ENCODE measurements at places on chromosomes 16 and 17.

GRCh38 chr17:10756619-10757018 is 26.8 kb upstream of the TMEM220 start:
- DNase-seq: no peak

DNA sequence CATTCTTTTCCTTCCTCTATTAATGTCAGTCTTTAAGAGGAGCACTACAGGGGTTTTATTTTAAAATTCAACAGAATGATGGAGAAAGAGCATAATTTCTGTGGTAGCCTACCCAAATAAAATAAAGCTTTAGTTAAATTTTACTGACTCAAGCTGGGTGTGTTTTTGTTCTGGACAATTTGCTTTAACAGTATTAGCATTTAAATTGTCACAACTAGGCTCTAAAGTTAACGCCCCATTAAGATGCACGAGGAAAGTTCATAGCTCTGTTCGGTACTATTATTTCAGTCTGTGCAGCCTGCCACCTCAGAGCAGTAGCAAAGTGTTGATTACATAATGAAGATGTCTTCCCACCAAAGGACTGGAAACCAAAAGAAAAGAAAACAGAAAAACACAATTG is 52.0 kb downstream of the CDK12 start:
- no peak for DNase-seq

DNA sequence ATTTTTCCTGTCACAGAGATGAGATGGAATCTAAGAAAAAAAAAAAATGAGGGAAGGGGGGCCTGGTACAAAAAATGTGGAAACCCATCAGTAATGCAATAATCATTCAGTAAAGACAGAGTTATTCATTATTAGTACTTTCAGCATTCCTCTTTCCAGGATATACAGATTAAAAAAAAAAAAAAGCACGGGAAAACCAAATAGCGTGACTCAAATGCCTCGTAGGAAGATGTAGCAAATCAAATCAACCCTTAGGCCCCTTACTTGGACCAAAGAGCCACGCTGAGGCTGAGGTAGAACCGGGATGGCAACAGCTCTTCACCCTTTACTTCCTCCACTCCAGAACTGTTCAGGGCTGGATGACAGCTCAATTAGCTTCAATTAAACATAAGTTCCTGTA is 52.5 kb downstream of the SMG6 start:
- no peak for DNase-seq

- DNase-seq: no peak
These were observed 5.7 kb downstream of the ARHGAP44 start for GRCh38 chr17:12794919-12795532.

DNA sequence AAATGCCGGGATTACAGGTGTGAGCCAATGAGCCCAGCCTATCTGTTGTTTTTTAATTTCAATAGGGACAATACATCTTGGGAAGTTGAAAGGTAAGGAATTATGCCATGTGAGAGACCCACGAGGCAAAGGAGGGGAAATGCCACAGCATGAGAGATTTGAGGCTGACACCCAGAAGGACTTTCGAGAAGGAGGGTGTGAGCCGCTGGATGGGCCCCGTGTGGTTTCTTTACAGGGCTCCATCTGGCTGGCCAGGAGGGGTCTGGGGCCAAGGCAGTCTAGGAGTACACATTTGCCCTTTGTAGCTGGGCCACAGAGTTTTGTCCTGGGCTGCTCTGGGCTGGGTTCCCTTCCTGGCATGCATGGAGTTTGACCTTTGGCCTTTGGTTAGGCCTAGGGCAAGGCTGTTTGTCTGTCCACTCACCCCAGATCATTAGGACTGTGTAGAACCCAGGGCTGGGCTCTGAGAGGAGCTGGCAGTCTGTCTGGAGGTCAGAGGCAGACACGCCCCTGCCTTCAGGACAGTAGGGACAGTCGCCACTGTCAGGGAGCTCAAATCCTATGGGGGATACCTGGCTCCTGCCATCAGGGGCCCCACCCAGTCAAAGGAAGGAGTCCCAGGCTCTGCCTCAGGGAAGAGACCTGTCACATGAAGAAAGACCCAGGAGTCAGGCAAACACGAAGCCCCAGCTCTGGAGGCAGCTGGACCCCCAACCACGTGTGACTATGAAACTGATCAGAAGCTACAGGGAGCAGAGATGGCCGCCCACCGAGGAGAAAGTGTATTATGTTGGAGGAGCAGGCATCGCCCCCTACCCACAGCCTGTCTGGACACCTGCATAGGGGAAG is 24.2 kb upstream of the NXPH3 start:
- DNase-seq: no peak

DNA sequence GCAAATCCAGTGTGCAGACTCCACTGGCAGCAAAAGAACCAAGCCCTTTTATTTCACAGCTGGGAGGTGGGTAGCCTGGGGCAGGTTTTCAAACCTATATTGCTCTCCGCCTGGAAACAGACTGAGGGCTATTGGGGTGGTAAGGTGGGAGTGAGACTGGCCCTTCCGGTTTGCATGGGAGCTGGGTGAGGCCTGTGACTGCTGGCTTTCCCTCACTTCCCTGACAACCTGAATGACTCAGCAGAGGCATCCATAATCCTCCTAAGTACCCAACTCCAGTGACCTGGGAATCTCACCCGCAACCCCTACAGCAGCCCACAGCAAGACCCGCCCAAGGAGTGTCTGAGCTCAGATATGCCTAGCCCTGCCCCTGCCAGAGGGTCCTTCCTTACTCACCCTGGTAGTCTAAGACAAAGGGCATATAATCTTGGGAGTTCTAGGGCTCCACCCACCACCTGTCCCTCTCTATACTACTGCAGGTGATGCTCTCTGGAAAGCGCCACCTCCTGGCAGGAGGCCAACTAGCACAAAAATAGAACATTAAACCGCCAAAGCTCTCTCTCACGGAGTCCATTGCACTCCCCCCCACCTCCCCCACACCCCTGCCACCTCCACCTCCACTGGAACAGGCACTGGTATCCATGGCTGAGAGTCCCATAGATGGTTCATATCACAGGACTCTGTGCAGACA is 602.0 kb upstream of the C16orf82 start:
- DNase-seq: no peak

GRCh38 chr17:17766077-17766743 is 70.6 kb downstream of the SREBF1 start:
- DNase-seq: peak; percentile 54

DNA sequence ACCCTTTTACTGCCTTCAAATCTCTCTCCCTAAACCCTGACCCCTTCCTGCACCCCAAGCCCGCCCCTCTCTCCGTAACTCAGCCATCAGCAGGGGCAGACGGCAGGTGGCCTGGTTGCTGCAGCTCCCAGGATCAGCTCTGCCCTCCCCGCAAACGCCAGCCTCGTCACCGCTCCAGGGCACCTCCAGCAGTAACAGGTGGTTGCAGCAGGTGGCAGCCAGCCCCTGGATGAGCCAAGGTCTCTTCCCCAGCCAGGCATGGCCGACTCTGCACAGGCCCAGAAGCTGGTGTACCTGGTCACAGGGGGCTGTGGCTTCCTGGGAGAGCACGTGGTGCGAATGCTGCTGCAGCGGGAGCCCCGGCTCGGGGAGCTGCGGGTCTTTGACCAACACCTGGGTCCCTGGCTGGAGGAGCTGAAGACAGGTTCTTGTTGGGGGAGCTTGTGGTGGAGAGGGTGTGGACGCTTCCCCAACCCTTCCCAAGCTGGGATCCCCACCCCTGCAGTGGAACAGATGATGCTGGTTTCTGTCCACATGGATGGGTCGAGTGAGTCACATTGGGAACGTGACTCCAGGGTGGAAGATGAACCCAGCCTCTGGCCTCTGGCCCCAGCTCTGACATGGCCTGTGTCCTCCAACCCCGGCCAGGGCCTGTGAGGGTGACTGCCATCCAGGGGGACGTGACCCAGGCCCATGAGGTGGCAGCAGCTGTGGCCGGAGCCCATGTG is 558 bp downstream of the HSD3B7 start:
- no peak for DNase-seq

GRCh38 chr17:4185656-4186055 is 42.7 kb downstream of the CYB5D2 start:
- no peak for DNase-seq

DNA sequence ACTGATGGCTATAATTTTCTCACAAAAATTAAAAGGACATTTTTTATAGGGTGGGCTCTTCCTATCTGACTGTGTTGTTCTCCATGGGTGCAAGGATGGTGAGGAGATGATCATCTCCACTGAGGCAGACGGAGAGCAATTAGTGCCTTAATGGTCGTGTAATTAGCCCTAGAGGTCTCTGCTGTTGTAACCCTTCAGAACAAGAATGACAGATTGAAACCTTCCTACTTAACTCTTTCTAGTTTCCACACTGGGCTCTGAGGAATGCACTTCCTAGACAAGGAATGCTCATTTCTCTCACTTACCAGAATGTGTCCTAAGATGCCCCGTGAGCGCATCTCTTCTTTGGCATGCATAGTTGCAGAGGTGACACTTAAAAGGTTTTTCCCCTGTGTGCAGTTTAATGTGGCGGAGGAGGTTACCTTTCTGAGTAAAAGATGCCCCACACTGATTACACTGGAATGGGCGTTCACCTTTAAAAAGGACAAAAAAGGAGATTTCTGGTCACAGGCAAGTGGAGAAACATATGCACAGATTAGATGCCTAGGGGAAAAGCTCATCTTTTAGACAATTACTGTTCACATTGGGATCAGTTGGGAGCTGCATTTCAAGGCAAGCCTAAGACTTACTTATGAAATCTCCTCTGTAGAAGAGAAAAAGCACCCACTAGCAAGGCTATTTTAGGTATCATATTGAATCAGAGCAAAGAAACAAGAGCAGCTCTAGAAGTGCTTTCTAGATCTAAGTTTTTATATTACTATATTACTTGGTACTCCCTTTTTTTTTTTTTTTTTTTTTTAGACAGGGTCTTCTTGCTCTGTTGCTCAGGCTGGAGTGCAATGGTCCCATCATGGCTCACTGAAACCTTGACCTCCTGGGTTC is 53.6 kb downstream of the GRB7 start:
- no peak for DNase-seq

- no peak for DNase-seq
These were observed 344.6 kb downstream of the SOX9 start for GRCh38 chr17:72465191-72466024.

DNA sequence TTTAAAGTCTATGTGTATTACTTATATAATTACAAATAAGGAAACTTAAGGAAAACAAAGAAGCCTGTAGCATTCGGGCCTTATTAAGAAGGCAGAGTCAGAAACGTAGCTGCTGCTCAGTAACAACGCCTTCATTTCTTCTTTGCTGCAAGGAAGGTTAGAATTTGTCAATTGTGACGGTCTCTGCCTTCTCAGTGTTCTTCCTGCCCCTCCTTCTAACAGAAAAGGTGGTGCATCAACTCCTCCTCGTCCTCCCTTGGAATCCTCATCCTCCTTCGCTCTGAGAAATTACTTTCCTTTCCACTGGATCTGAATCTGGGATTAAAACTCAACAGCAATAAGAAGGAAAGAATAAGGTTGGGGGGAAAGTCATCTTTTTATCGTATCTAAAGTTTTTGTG is 63.0 kb downstream of the VPS53 start:
- DNase-seq: no peak

GRCh38 chr17:42683407-42684034 is 1.2 kb downstream of the CNTNAP1 start:
- DNase-seq: no peak

GRCh38 chr16:89034971-89035668 is 58.1 kb upstream of the CBFA2T3 start:
- DNase-seq: no peak
